ENCODE measurements at places on chromosomes 3 and 15.
A peak's percentile ranks its signal among the peaks of the same experiment; 100 is the strongest.

DNA sequence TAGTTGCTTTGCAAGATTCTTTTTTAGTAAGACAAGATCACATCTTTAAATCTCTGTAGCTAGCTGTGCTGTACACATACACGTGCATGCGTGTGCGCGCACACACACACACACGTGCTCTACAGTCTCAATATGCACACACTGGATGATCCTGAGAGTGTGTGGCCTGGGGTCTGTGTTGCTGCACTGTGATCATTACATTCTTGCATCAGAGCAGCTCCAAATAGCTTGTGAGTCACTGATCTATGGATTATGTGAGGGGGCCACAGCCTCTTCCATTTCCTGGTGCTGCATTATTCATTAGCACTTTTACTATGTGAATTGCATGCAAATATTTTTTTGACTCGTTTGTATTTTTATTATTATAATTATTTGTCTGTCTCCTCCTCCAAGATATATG is 34.6 kb downstream of the MCTP2 start:
- no peak for DNase-seq

- DNase-seq: no peak
Measured at GRCh38 chr15:82571722-82572222, 31.5 kb upstream of the RPS17 start.

- no peak for DNase-seq
Measured at GRCh38 chr3:43539321-43539720, 82.5 kb downstream of the ANO10 start.

GRCh38 chr3:30578479-30578878 is 27.9 kb upstream of the TGFBR2 start:
- DNase-seq: no peak

GRCh38 chr3:168025076-168025475 is 70.6 kb downstream of the GOLIM4 start:
- no peak for DNase-seq

DNA sequence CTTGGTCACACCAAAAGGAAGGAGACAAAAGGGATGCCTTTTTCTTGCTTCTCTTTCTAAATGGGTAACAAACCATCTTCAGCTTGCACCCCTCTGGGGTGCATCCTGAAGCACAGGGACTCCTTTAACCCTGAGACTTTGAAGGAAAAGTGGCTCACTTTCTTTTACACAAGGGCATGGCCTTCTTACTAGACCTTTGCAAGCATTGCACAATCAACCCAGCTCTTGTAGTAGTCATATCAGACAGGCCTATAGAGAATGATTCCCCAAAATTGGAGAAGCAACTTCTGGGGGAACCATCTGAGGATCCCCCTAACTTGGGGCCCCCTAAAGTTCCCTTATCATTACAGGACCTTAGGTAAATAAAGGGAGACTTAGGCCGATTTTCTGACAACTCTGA is 56.1 kb upstream of the GK5 start:
- DNase-seq: no peak

GRCh38 chr3:141087778-141088130 is 36.6 kb downstream of the SPSB4 start:
- no peak for DNase-seq

DNA sequence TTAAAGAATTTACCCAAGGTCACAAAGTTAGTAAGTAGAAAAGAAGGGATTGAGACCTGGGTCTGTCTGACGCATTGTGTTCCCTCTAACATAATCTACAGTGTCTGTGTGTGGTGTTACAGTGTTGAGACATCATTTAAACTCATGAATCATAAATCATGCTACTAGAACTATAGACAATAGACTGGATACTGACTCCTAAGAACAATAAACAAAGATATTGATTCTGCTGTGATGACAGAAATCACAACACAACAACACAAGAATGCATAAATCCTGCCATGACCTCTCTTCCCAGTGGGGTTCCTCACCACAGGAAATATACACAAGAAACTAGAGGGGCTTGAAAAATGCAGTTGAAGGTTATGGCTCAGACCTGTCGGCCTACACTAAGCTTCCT is 44.3 kb downstream of the TRIM69 start:
- no peak for DNase-seq

DNA sequence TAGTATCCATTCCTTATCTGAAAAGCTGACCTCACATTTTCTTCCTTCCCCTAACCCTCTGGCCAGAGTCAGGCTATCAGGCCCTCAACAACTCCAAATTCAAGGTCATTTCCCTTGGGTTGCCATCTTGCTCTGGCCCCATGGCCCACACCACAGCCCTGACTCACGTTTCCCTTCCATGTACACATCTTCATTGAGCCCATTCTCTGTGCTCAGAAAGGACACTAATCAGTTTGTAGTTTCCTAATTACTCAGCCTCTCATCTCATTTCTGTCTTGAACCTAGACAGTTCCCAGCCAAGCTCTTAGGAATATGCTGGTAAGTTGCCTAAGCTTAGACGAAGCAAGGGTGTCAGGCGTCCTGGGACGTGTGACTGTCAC is 14.9 kb downstream of the TGM5 start:
- DNase-seq: no peak

DNA sequence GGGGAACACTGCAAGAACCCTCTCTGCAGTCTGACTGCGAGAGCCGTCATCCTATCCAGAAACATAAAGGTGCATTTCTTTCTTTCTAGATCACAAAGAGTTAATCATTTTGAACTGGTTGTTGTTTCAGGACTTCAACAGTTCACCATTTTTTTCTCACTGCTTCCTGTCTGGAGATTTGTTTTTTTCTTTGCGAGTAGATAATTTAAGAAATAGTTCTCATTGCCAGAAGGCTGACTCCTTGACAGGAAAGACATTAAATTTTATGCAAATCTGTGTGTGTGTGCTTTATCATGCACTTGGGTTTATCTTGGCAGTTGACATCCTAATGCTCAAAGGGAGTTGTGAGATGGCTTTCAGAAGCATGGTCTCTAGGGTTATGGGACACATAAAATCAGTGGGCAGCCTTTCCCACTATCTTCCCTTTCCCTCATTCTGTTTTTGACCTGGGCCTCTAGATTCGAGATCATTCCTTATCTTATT is 123.5 kb upstream of the TBL1XR1 start:
- no peak for DNase-seq

GRCh38 chr3:52671676-52672075 is 14.0 kb downstream of the PBRM1 start:
- DNase-seq: no peak

DNA sequence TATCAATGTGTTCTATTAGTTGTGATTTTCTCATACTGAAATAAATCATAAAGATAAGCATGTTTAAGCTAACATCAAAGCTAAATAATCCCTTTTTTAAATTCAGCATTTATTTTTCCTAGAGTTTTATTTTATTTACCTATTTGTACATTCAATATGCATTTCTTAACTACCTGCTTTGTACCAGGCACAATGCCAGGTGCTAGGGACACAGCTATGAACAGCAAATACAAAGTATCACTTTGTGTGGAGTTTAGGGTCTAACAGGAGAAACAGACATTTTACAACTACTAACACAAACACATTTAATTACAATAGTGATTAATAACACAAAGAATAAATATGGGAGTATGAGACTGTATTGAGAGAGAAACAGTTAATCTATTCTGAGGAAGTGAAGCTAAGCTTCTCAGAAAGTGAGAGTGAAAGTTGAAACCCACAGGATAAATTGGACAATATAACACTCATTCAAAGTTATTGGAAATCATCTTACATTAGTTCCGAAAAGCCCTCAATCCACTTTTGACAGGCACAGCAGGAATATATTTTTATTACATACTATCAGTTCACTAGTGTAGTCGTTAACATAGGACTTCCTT is 159.6 kb downstream of the GBE1 start:
- DNase-seq: no peak

- peak; percentile 48 for DNase-seq
Measured at GRCh38 chr3:111715911-111716523, 120.9 kb upstream of the ZBED2 start.

GRCh38 chr3:122681974-122682409 is 1.4 kb downstream of the PARP14 start:
- no peak for DNase-seq

GRCh38 chr3:169146179-169146665 is 517.3 kb downstream of the MECOM start:
- peak; percentile 25 for DNase-seq

DNA sequence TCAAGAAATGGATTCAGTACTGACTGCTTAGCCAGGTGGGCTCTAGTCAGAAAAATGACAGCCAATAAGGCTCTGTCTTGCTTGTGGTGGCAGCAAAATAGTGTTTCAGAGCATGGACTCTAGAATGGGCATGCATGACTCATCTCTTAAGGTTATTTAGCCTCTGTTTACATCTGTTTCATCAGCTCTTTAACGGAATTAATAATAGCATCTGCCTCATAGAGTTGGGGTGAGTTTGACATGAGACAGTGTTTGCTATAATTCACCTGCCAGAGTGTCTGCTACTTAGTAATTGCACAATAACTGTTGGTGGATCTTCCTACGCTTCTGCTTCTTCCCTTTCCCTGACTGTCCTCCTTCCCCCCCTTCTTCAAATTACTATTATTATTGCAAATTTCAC is 350.4 kb upstream of the SEMA6D start:
- peak; percentile 1 for DNase-seq

DNA sequence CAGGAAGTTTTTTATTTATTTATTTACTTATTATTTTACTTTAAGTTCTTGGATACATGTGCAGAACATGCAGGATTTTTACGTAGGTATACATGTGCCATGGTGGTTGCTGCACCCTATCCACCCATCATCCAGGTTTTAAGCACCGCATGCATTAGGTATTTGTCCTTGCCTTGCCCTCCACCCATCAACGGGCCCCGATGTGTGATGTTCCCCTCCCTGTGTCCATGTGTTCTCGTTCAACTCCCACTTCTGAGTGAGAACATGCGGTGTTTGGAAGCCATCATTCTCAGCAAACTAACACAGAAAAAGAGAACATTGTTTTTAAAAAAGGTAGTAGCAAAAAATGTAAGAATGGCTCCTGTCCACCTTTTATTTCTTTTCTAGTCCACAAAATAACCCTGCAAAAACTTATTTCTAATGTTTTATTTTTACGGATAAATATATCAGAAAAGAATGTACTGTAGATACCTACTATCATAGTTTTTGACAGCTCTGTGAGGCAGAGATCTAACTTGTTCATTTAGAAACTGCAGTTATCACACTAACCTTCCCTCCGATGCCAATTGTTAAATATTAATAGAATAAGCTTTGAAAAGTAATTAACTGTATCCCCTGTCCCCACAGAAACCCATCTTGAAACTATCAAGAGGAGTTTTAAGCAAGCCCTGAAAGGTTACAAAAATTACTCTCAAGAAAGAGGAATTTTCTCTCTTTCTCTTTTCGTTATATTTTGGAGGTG is 189.2 kb downstream of the LPP start:
- no peak for DNase-seq

DNA sequence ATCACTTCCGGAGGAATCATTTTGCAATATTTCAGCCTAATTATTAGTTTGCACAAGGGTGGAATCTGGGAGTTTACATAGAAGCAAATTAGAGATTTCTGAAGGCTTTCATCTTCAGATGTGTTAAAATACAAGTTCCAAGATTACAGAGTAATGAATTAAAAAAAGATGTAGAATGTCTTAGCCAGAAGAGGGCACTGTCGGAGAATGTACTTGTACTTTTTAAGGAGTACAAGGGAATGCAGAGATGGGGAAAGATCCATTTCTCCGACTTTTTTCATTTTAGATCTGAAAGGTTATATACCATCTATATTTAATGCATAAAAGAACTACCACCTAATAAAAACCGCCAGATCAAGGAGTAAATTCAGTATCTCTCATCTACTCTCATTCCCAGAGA is 43.1 kb upstream of the WDR5B start:
- DNase-seq: peak; percentile 4

DNA sequence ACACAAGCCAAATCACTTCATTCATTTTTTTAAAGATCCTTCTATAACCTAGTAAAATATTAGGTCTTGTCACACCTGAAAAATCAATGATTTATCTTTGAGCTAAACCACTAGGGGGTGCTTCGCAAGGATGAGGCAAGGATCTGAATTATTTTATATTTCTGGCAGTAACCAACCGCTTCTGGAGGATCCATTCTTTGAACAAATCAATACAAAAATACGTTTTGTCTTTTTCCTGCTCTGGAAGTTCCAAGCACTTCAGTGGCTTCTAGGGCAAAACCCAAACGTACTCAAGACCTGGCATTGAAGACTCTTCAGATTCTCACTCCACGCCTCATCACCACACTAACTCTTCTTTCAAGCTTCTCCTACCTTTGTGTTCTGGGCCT is 486 bp downstream of the LSG1 start:
- peak; percentile 62 for DNase-seq

DNA sequence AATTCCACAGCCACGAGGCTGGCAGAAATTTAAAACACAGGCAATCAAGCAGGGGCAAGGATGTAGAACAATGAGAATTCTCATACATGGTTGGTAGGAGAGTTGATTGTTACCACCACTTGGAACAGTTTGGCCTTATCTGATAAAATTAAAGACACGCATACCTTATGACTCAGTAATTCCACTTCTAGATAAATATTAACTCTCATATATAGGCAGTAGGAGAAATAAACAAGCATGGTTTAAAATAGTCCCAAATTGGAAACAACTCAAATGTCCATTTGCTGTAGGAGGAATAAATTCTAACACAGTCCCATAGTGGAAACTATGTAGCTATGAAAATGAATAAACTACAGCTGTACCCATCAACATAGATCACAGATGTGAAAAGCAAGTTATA is 42.3 kb upstream of the USP3 start:
- no peak for DNase-seq

GRCh38 chr3:45098310-45098709 is 47.9 kb downstream of the CDCP1 start:
- DNase-seq: no peak

GRCh38 chr3:102031834-102032233 is 182.5 kb downstream of the NFKBIZ start:
- DNase-seq: no peak

- DNase-seq: no peak
Measured at GRCh38 chr3:172370419-172370818, 77.8 kb downstream of the GHSR start.

DNA sequence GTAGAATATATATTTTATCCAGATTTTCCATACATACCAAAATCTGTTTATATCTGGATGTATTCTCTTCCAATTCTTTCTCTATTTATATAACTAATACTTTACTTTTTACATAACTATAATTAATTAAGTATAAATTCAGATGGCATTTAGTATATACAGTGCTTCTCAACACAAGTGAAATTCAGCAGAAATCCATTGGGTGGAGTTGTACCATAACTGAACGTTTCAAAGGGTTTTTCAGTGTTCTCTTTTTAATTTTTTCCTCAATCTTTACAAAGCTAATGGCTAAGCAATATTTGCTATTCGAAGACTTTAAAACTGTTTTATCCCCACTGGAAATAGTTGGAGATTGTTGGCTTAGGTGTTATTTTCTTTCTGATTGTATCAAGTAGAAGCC is 13.9 kb upstream of the ZBBX start:
- DNase-seq: no peak

- peak; percentile 55 for DNase-seq
Measured at GRCh38 chr3:60877188-60877587, 374.1 kb downstream of the FHIT start.

- DNase-seq: peak; percentile 27
Measured at GRCh38 chr3:170585008-170585936, 603 bp downstream of the SLC7A14 start.

Measured in NCI-H146 (cell line).